GM12892 (cell line): ENCODE measurements at places on chromosomes 7 and 10.

- DNase-seq, result no peak
These were observed 169.8 kb downstream of the NOC3L start for GRCh38 chr10:94192974-94193373.

GRCh38 chr7:36671432-36671829 lies 52.9 kb downstream of the AOAH start:
- no peak for DNase-seq

GRCh38 chr10:101305320-101306241 lies 48.4 kb upstream of the BTRC start:
- DNase-seq, result no peak

- no peak for DNase-seq
These were observed 20.3 kb upstream of the CSGALNACT2 start for GRCh38 chr10:43117777-43118583.

DNA sequence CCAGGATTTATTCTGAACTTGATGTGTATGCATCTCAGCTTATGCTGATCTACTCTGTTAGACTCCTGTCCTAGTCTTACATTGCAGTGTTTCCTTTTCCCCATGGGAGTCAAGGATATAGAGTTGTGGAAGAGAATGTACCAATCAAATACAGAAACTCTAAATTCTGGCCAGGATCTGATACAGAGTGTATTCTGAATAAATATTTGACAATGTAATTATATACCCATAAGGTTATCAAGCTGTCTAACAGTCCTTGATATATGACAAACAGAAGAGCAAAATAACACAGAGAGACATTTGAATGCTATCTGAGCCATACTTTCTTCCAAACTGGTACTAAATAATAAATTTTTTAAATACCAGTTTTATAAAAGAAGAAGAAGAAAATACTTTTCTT lies 116.8 kb downstream of the ETV1 start:
- DNase-seq, result no peak

DNA sequence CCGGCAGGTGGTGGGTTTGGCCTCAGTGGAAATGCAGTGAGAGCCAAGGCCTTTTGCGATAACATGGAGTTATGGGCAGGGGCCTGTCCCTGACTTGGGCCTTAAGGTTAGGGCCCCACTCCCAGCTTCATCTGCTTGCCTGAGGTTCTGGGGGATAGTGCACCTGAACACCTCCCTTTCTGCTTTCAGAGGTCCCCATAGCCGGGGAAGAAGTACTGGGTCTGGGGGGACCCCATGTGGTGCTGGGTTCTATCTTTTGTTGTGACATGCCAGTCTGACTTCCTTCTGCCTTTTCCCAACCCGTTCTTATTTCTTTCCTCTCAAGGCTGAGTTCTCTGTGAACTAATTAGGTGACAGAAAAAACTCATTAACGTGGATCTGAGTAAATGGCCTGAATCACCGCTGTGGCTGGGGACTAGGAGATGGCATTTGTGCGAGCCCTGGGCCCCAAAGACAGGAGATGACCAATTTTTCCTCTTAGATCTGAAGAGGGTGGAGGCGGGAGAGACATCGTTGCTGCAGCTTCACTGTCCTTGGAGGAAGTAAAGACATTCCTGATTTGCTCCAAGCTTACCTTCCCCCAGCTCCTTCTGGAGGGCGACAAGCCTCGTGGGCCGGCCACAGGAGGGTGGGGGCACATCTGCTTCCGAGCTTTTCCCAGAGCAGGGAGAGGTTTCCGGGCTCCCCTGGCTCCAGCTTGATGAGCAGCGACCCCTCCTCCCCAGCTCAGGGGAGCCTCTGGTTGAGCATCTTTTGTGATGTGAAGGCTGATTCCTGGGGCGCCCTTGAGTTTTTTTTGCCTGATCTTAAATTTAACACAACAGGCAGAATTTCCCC lies 2.0 kb downstream of the AGAP3 start:
- no peak for DNase-seq

- DNase-seq, result no peak
These were observed 265.1 kb downstream of the CCSER2 start for GRCh38 chr10:84593506-84593905.

- DNase-seq, result no peak
These were observed 63.2 kb downstream of the CCDC3 start for GRCh38 chr10:12938271-12938670.

DNA sequence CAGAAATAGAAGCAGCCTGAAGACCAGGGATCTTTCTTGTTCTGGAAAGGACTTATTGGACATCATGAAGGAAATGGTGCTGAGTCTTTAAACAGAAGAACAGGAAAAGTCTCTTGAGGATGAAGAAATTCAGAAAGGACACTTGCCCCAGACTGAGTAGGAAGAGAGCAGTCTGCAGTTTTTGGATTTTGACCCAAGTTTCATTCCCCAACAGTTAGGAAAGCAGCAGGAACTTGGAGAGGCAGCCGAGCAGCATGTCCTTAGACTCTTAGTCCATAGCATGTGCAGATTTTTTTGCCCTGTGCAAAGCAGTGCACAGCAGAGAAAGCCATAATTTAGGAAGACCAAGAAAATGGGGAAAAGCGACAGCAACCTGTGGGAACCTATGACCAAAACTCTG lies 927.2 kb upstream of the AUTS2 start:
- no peak for DNase-seq

DNA sequence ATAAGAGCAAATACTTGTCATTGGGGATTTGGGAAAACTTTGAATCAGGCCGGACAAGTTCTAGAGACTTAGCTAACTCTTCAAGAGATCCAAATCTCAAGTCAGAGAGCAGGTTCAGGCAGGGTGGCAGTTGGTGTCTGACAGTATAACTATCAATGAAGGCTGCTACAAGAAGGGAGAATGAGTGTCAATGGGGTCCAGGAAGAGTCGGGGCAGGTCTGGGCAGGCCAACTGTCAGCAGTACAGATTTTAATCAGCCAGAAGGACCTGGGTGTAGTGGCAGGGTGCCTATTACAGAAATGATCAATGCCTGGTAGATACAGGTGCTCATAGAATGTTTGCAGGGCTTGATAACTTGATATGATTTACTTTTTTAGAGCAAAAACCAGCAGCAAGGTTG lies 751.1 kb downstream of the GRM8 start:
- DNase-seq, result no peak

DNA sequence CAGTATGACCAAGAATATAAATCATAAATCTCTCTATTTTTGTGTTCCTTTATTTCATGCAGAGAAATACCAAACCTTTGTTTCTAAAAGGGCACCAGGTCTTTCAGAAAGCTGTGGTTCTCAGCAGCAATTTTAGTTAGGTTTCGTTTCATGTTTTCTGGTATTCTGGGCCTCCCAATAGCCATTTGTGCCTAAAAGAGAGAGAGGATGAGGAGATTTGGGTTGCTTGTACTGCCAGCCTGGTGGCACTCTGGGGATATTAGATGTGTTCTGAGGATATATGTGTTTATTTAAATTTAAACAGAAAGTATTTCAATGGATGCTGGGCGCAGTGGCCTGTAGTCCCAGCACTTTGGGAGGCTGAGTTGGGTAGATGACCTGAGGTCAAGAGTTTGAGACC lies 471.7 kb downstream of the AUTS2 start:
- no peak for DNase-seq

GRCh38 chr10:36451391-36451970 lies 673.9 kb upstream of the ANKRD30A start:
- no peak for DNase-seq

DNA sequence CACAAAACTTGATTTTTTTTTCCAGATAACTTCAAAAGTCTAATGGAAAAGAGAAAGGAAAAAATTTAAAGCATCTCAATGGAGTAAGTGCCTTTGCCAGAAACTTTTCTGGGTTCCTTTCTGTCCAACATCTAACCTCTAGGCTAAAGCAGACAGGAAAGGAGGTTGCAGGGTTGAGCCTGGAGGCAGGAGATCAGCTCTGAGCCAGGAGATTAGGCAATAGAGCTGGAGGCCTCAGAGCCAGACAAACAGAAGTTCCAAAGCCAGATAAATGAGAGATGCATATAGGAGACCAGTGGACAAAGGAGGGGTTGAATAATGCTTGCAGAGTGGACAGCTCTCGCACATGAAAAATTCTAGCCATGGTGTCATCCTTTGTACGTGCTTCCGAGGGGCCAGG lies 42.9 kb downstream of the CHN2 start:
- DNase-seq, result no peak

GRCh38 chr7:104584620-104585019 lies 256.2 kb downstream of the LHFPL3 start:
- no peak for DNase-seq

- DNase-seq, result no peak
These were observed 91.7 kb downstream of the MARCHF5 start for GRCh38 chr10:92382631-92383030.

GRCh38 chr7:73984481-73985205 lies 43.3 kb upstream of the ELN start:
- DNase-seq, result no peak

GRCh38 chr10:69742928-69743602 lies 58.6 kb upstream of the COL13A1 start:
- no peak for DNase-seq

- no peak for DNase-seq
These were observed 13.2 kb downstream of the HDAC9 start for GRCh38 chr7:18508443-18509427.

- DNase-seq, result no peak
These were observed 11.6 kb downstream of the CBX3 start for GRCh38 chr7:26212921-26213718.

- DNase-seq, result no peak
These were observed 13.3 kb downstream of the GPR37 start for GRCh38 chr7:124752310-124752709.

- DNase-seq, result no peak
These were observed 36.2 kb downstream of the WBP1L start for GRCh38 chr10:102779680-102780526.
